ENCODE measurements at places on chromosomes 5 and 9. TPM values are rescaled to one million over a fixed set of nuclear protein-coding genes. Genes with fewer than 3 reads are reported as not detected.
A peak's percentile ranks its signal among the peaks of the same experiment; 100 is the strongest.

GRCh38 chr9:11023201-11023600, 410.4 kb upstream of the PTPRD start:
- no peaks in the 10 kb centered on the region for H3K36me3 ChIP-seq
- no peaks in the 10 kb centered on the region for H3K4me1 ChIP-seq
- no peak for DNase-seq
- H3K4me3 ChIP-seq, result no peak overlapping the region

DNA sequence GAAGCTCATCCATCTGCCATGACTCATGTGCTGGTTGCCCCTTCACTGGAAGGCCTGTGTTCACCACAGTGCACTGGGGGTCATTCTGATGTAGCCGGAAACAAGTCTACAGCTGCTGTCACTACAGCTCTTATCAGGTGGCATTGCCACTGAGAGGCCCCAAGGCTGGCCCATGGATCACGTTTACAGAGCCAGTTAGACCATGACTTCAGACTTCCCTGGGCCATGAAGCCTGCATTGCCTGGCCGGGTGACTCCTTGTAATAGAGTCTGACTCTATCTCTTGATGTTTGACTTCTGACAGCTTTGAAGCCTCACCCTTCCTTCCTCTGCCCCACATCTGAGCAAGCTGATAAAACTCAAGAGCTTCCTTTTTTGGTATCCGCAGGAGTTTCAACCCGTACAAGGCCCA, 473.5 kb upstream of the DAP start:
- no peak for DNase-seq
- H3K4me1 ChIP-seq, result no peaks in the 10 kb centered on the region
- H3K27me3 ChIP-seq, result no peaks in the 10 kb centered on the region
- no peak overlapping the region for H3K4me3 ChIP-seq
- no peak overlapping the region for H3K27ac ChIP-seq
- H3K36me3 ChIP-seq, result no peaks in the 10 kb centered on the region

DNA sequence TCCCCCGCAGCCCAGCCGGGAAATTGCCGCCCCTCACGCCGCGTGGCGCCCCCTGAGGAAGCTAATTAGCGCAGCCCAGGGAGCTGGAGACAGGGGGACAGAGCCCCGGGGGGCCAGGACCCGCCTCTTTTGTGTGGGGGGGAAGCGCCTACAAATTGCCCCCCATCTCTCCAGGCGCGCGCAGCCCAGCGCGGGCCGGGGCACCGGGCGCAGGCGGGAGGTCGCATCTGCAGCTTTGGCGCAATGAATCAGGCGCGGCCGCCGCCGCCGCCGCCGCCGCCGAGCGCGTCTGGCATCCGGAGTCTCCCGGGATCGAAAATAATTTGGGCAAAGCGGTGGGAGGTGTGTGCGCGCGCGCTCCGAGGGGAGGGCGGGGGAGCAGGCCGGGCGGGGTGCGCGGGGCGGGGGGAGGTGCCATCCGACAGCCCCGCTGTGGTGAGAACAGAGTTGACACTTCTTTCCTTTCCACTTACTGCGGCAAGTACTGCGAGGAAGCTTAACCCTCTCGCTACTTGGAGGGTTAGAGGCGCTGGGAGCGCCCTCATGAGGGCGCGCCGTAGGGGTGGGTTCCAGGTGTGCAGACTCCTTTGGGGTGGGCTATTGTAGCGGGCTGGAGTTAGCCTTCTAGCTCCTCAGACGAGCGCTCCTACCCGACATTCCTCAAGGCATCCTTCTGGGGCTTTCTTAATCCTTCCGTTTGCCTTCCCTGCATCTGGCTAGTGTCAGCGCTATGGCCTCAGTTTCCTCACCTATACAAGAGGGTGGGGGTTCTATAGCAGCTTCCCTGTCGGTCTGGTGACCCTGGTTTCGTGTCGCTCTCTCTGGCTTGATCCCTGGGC, 63.1 kb downstream of the CXXC5 start:
- peak overlapping the region; percentile 44 for H3K4me3 ChIP-seq
- DNase-seq, result no peak
- peaks cover 23% of the 10 kb centered on the region for H3K27me3 ChIP-seq
- H3K4me1 ChIP-seq, result peaks cover 37% of the 10 kb centered on the region
- H3K27ac ChIP-seq, result peak overlapping the region; percentile 43
- no peaks in the 10 kb centered on the region for H3K36me3 ChIP-seq

DNA sequence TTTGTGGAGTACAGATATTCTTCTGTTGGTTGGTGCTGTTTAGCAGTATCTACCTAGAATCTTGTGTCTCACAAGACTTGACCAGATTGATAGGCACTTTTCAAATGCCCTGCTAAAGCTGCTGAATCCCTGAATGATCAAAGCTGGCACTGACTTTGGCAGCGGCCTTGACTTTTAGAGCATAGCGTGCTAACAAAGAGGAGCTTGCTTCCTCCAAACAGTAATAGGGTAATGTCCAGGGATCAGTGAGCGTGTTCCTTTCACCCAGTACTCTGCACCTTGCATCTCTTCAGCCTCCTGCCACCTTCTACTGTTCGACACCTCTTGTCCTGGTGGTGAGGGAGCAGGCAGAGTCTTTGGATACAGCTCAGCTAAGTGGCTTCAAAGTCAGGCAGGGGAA, 100.8 kb downstream of the IQGAP2 start:
- no peaks in the 10 kb centered on the region for H3K36me3 ChIP-seq
- H3K4me1 ChIP-seq, result no peaks in the 10 kb centered on the region
- no peaks in the 10 kb centered on the region for H3K27me3 ChIP-seq
- DNase-seq, result no peak

DNA sequence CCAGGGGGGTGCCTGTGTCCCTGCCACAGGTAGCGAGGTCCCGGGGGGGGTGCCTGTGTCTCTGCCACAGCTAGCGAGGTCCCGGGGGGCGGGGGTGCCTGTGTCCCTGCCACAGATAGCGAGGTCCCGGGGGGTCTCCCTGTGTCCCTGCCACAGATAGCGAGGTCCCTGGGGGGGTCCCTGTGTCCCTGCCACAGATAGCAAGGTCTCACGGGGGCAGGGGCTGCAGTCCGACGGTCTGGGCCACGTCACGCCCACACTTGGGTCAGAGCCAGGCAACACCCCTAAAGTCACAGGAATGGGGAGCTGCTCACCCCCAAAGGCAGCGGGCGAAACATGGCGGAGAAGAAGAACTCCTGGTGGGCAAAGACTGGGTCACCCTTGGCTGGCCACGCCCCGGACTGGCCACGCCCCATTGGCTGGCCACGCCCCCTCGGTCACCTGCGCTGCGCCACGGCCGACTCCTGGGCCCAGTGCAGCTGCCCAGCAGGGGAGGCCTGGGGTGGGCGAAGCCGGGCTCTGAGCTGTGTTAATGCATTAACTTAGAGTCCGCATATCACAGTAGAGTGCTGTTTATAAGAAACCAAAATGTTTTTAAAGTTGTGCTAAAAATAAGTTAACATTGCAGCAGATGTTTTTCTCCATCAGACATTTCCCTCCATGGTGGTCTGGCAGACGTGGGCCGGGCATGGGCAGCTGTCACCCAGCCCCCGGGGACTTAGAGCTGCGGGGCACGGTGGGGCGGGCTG, 7.0 kb downstream of the NOXA1 start:
- no peaks in the 10 kb centered on the region for H3K36me3 ChIP-seq
- no peak overlapping the region for H3K27ac ChIP-seq
- no peak for DNase-seq
- peaks cover 2% of the 10 kb centered on the region for H3K4me1 ChIP-seq

GRCh38 chr5:150175076-150175475, 8.5 kb downstream of the CDX1 start:
- no peaks in the 10 kb centered on the region for H3K36me3 ChIP-seq
- no peak for DNase-seq
- no peaks in the 10 kb centered on the region for H3K4me1 ChIP-seq
- H3K4me3 ChIP-seq, result no peak overlapping the region
- no peaks in the 10 kb centered on the region for H3K27me3 ChIP-seq
- H3K27ac ChIP-seq, result no peak overlapping the region

DNA sequence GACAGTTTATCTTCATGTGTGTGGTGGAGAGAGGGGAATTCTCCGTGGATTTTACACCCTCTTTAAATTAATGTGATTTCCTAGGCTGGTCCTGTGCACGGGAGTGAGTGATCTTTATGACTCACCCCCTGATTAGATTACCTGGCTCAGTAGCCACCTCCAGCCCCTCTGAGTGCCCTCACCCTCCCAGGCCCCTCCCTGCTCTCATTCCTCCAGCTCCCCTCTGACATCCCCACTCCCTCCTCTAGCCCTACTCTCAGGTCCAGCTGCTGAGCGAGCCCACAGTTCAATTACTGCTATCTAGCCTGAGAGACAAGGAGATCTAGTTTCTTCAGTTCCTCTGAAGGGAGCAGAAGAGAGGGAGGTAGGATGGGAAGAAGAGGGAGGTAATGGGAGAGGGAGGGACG, 61.8 kb upstream of the ARAP3 start:
- no peaks in the 10 kb centered on the region for H3K36me3 ChIP-seq
- no peaks in the 10 kb centered on the region for H3K27me3 ChIP-seq

DNA sequence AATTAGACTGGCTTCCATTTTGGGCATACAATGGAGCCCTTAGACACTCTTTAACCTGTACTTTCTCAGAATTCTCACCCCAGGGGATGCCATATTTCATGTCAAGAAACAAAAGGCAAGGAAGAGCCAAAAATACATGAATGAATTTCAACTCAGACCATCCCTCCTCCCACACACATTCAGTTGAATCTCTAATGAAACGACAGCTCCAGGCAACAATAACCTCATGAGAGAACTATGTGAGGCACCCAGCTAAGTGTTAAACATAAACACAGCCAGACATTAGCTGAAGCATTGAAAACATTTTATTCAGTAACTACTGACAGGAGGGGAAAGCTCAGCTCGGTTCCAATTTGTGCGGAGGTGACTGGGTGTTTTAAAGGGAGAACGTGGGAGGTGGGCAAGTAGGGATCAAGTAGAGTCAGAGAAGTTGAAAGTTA, 1359.1 kb upstream of the CDH9 start:
- no peaks in the 10 kb centered on the region for H3K36me3 ChIP-seq
- no peaks in the 10 kb centered on the region for H3K27me3 ChIP-seq
- H3K4me1 ChIP-seq, result peaks cover 10% of the 10 kb centered on the region
- DNase-seq, result no peak

DNA sequence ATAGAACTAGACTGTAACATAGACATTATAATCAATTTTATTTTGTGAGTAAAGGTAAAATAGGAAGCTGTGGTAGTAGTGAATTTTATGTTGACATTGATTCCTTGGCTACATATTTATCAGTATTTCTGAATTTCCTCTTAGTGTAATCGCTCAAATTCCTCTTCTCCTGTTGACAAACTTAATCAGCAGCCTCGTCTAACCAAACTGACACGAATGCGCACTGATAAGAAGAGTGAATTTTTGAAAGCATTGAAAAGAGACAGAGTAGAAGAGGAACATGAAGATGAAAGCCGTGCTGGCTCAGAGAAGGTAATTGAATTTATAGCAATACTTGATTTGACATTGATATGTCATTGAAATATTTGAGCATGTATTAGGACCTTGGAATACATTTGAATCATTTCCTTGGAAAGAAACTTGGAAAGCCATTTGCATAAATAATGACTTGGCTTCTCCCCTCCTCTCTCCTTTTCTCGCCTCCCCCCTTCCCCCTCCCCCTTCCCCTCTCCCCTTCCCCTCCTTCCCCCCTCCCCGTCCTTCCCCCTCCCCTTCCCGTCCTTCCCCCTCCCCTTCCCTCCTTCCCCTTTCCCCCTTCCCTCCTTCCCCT, 75.5 kb downstream of the GPBP1 start:
- H3K36me3 ChIP-seq, result peaks cover 22% of the 10 kb centered on the region
- H3K4me1 ChIP-seq, result no peaks in the 10 kb centered on the region

- no peaks in the 10 kb centered on the region for H3K4me1 ChIP-seq
- no peaks in the 10 kb centered on the region for H3K27me3 ChIP-seq
- no peak overlapping the region for H3K4me3 ChIP-seq
- H3K27ac ChIP-seq, result no peak overlapping the region
- DNase-seq, result peak; percentile 66
- no peaks in the 10 kb centered on the region for H3K36me3 ChIP-seq
Observed at GRCh38 chr9:4366591-4367330, 66.9 kb upstream of the GLIS3 start.

DNA sequence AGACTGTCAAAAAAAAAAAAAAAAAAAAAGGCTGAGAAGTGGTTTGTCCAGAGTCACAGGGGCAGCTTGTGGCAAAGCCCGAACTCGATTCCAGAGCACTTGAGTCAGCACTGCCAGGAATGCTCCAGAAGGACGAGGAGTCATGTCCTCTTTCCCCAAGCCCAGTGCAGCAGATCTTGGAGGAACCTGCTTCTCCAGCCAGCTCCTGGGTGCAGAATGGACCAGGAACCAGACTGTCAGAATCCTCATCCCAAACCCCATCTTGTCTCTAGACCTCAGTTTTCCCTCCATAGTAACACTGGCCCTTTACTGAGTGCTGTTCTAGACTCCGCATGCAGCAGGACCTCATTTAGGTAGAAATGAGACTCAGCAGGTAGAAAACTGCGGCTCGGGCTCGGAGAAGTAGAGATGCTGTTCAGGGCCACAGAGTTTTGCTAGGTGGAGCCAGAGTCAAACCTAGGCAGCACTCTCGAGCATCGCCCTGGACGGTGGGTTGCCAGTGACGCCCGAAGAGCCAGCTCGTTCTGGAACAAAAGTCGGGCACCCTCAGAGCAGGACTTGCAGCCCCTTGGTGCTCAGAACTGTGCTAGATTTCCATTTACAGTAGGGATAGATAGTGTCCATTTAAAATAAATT, 15.4 kb downstream of the CD74 start:
- H3K4me1 ChIP-seq, result no peaks in the 10 kb centered on the region
- H3K27me3 ChIP-seq, result no peaks in the 10 kb centered on the region
- no peak overlapping the region for H3K4me3 ChIP-seq
- peaks cover 5% of the 10 kb centered on the region for H3K36me3 ChIP-seq
- H3K27ac ChIP-seq, result no peak overlapping the region
- DNase-seq, result no peak

- no peaks in the 10 kb centered on the region for H3K36me3 ChIP-seq
- H3K27me3 ChIP-seq, result no peaks in the 10 kb centered on the region
- no peak overlapping the region for H3K27ac ChIP-seq
- no peak for DNase-seq
Observed at GRCh38 chr9:70551396-70551795, 136.9 kb upstream of the KLF9 start.

DNA sequence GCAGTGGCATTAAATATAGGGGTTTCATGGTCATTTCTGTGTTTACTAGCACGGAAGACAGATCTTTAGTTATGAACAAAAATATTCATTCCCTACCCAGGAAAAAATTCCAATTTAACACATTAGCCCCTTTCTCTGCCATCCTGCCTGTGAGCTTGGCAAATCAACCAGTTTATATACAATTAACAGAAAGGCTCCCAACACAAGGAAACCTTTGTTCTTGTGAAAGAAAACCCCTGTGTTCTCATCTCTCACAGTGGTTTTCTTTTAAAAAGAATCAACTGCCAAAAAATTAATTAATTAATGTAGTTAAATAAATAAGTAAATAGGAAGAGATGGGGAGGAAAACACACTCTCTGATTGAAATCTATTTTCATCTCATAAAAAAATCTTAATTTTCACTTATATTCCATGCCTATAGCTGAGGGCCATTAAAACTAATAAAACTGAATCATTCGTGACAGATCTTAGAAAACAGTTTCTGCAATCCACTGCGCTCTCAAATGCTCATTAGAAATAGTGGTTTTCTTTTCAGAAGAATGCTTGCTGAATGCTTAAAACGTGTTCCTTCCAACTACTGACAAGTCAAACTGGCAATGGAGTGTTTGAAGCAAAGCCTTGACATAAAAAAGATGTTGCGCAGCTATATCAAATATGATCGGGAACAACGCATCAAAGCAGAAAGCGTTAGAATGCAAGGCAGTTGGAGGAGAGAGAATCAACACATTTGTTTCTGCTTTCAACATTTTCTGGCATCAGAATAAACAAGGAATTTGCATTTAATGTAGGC, 387.7 kb downstream of the TLR4 start:
- H3K4me1 ChIP-seq, result no peaks in the 10 kb centered on the region
- no peaks in the 10 kb centered on the region for H3K27me3 ChIP-seq
- H3K27ac ChIP-seq, result no peak overlapping the region
- H3K4me3 ChIP-seq, result no peak overlapping the region
- DNase-seq, result no peak

Gene DDX4
- not detected for total RNA-seq

Gene GABRP
- total RNA-seq, result not detected

Gene WDR38
- total RNA-seq, result not detected

Gene ACSL6
- 2.2 TPM for total RNA-seq

Gene SLC34A3
- total RNA-seq, result not detected

Gene ADAMTS19
- total RNA-seq, result 2.1 TPM

All from sigmoid colon (tissue), 7 donors.